ENCODE measurements at places on chromosomes 1 and 21.
A peak's percentile ranks its signal among the peaks of the same experiment; 100 is the strongest.

DNA sequence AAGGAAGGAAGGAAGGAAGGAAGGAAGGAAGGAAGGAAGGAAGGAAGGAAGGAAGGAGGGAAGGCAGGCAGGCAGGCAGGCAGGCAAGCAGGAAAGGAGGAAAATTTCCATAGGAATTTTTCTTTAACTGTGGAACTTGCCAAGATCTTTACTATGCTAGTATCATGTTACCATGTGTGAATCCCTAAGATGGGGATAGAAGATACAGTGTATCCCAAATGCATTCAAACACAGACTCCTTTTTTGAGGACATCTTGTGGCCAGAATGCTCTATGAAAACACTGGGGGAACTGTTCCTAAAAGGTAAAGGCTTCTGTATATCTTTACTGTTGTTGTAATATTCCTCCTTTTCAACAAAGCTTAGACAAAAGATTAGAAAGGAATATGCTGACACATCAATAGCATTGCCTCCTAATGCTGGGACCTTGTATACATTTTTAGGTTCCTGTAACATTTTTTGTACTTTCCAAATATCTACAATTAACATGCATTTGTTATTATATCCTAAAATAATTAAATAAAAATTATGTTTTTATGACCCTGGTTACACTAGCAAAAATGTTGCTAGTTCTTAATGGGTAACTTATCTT is 20.6 kb downstream of the CCDC190 start:
- DNase-seq: no peak

DNA sequence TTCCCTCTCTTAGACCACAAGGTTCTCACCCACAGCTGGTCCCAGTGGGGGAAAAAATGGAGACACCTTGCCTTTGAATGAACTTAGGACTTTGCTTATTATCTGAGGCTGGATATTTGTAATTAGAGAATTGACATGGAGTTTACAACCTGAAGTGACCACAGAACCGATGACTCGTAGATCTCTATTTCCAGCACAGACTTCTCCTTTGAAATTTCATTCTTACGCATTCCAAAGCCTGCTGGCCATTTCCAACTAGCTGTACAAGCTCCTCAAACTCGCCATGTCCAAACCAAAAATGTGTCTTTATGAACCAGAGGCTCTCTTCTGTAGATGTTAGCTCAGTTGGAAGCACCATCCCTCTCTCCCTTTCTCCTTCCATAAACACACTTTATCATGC is 12.0 kb downstream of the RAB7B start:
- no peak for DNase-seq

- DNase-seq: peak; percentile 65
Measured at GRCh38 chr1:147494998-147495580, 46.2 kb upstream of the BCL9 start.

DNA sequence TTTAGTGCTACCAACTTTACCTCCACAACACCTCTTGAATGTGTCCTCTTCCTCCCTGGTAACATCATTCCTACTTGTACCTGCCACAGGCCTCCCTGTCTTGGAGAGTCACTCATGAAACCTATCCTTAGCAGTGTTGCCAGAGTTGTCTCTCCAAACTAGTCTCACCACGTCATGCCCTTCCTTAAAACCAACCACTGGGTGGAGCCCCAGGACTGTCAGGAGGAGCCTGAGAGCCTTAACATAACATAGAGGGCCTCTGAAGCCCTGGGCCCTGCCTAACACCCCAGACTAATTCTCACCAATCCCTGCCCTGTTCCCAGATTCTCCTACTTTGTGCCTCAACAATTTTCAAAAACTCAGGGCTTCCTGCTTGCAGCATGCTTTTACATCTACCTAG is 65.3 kb downstream of the ZNF697 start:
- no peak for DNase-seq

GRCh38 chr1:177873238-177873637 is 96.6 kb downstream of the SEC16B start:
- DNase-seq: no peak

GRCh38 chr1:241596633-241597032 is 43.5 kb downstream of the CHML start:
- no peak for DNase-seq

DNA sequence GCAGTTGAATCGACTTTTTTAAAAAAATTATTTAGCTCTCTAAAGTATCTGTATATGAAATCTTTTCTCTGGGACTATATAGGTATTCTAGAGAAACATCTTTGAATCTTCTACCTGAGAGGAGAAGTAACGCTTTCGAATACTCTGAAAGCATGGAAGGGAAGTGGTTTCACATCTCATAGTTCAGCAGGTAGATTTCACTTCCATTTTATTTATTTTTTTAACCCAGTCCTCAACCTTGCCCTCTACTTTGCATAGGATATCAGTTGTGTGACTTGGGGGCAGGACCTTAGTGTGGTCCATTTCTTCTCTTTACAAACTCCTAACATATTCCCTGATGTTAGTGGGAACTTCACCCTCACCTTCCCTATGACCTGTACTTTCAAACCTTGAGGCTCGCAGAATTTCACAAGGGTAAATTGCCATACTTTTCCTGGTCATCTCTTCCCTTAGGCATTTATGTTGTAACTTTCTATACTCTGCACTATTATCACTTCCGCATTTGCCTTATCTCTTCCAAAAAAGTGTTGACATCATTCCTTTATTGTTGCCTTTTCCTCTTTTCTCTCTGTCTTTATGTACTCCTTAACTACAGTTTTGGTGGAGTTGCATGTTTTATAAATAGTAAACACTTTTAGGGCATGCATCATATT is 1208.5 kb upstream of the ADGRL4 start:
- no peak for DNase-seq

- no peak for DNase-seq
Measured at GRCh38 chr1:59878370-59878769, 48.2 kb downstream of the CYP2J2 start.

DNA sequence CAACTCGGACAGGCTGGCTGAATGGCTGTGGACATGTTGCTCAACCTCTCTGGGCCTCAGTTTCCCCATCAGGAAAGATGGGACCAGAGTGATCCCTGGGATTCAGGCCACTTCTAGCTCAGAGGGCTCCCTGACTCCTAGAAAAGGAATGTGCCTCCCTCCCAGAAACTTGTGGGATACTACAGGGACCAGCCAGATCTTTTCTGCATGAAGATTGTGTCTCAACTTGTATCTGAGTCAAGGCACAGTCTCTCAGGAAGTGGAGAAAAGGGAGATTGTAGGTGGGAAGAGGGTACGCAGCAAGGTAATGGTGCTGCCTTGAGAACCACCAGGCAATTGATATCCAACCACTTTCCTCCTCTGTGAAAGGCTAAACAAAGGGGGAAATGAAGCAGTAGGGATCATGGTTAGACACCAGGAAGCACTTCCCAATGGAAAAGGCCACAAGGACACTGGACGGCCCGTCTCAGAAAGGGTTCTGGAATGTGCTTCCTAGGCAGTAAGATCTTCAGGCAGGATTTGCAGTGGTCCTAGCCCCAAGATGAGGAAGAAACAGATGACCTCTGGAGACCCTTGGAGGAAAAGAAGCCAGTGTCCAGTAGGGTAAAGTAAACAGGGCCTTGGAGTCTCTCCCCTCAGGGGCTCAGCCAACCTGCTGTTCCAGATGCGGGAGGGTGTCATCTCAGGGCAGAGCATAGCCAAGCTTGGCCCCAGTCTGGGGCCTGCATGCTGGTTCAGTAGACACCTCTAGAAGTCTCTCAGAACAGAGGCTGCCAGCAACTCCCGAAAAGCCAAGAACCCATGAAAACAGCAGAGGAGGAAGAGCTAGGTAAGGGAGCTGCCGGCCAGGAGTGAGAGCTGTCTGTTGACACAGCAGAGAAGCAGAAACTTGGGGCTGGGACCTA is 16.8 kb downstream of the IFFO2 start:
- no peak for DNase-seq

GRCh38 chr1:193562121-193562520 is 375.7 kb upstream of the B3GALT2 start:
- no peak for DNase-seq

DNA sequence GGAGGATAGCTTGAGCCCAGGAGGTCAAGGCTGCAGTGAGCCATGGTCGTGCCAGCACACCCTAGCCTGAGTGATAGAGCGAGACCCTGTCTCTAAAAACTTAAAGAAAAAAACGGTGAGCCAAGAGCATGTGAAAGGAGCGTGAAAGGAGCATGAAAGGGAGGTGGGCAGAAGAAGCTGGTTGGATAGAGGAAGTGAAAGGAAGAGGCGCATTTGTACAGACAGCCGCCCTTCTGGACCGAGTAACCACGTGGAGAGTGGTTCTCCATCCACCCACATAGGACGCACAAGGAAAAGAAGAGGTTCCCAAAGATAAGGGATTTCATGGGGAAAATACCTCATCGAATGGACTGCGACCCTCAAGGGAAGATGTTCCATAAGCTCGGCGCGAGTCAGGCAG is 60.4 kb upstream of the IFNAR2 start:
- no peak for DNase-seq

- no peak for DNase-seq
Measured at GRCh38 chr1:16252912-16253311, 15.9 kb upstream of the CPLANE2 start.

DNA sequence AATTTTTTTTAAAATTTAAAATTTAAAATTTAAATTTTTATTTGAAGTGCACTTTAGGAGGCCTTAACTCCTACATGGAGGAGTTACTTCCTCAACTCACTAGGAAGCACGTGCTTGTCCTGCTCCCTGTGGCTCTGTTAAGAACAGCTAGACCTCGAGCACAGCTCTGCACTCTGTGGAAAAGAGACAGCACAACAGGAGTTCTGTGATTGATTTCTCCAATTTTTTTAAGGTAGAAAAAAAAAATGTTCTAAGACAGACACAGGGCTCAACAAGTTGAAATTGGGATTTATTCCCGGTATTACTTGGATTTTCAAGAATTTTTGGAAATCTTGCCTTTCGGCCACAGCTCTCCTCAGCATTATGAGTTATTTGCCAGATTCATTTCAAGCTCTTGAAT is 356.6 kb upstream of the LYPLAL1 start:
- no peak for DNase-seq

GRCh38 chr1:178039891-178040290 is 54.0 kb upstream of the RASAL2 start:
- DNase-seq: no peak

DNA sequence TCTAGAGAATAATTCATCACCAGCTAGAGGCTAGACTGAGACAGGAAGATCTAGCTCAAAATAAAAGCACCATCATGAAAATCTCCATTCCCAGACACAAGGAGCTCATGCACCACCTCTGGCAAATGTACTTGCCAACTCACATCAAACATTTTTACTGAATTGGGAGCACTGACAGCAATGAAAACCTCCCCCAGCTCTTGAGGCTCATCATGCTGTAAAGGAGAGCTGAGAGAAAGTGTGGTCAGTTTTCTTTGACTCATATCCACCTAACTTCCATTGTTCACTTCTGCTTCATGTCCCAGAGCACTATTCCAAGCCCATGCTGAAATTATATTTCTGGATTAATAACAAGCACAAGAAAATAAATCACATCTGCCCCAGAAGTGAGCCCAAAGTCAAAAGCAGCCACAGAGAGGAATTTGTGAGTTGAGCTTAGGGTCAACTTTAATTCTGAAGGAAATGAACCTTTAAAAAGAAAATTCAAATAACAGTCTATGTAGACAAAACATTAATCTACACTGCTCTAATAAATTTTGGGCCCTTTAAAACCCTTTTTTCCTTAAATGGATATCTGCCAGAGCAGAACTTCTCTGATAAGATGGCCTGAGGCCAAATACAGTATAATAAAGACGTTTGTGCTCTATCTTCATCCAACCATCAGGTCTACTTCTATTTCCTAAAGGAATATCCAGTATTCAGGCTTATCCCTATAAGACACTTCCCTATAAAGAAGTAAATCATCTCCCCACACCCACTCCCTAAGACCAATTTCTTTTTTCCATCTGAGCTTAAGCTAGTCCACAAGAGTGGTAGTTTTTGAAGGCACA is 85.9 kb upstream of the ADAM30 start:
- DNase-seq: no peak

GRCh38 chr21:42199868-42200463 is 19.0 kb upstream of the ABCG1 start:
- DNase-seq: no peak

- DNase-seq: no peak
Measured at GRCh38 chr1:41800311-41800829, 118.4 kb downstream of the HIVEP3 start.

- DNase-seq: no peak
Measured at GRCh38 chr1:28983509-28984310, 69.3 kb downstream of the EPB41 start.

DNA sequence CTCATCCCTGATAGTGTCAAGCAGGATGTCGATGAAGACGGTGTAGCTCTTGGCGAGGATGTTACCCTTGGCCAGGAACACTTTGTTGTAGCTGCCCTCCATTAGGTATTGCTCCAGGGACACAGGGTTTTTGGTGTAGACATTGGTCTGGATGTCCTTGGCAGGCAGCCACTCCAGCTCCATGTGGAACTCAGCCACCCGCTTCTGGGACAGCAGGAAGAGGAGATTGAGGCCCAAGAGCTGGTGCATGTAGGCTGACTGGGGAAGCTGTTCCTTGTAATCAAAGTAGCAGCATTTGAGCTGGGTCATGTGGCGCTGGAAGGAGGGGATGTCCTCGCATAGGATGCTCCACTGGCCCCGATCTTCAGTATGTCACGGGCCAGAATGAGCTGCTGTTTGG is 9.5 kb downstream of the IL6R start:
- no peak for DNase-seq

DNA sequence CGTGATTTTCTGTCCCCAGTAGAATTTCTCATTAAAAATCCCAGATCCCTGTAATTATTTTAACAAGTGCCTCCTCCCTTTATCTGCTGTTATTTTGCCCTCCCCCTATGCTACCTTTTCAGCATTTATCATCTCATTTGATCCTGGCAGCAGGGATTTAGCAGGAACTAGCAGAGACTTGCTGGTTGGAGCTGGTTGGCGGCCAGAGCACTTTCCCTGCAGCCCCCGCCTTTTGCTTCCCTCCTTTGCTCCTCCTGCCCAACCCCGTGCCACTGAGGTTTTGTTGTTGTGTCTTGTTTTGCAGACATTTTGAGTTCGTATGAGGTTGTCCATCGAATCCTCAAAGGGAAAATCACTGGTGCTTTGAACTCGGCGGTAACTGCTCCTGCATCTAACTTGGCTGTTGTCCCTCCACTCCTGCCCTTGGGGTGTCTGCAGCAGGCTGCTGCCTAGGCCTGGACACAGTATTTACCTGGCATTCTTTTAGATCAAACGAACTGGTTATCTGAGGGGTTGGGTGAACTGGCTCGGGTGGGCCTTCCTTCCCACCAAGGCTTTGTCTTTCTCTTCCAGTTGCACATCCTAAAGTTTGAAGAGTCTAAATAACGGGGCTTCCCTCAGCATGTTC is 11.2 kb downstream of the UBE2Q1 start:
- DNase-seq: no peak

GRCh38 chr1:237124856-237125462 is 83.0 kb downstream of the RYR2 start:
- no peak for DNase-seq
